ENCODE measurements at places on chromosomes 7 and 10.

GRCh38 chr10:109958059-109958458 lies 34.7 kb upstream of the XPNPEP1 start:
- no peak for DNase-seq

DNA sequence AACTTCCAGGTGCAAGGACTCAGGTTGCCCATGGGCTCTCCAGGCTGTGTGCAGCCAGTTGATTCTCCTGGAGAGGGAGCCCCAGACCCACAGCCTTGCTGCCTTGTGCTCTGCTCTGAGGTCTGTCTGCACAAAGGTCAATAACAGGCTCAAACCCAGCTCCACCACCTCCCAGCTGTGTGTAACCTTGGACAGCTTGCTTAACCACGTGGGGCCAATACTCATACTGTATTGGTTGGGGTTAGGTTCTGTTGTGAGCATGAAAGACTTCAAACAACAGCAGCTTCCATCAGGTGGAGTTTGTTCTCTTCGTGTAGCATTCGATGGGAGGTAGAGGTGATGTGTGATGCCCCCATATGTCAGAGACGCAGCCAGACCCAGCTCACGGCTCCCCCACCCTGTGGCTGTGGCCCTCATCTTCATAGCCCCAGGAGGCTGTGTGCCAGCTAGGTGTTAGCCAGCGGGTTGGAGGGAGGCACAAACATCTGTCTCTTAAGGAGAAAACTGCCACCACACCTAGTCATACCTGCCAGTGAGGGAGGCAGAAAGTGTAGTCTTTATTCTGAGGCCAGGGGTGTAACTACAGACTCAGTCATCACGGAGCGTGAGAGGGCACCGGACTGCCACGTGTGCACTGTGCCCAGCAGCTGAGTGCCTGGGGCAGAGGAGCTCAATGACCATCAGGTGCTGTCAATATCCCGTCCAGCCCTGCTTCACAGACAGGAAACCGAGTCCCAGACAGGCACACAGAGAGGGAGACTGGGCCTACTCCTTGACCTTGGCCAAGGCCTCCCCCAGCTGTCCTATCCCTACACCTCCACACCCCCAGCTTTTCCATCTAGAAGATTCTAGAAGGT lies 8.1 kb upstream of the POLD2 start:
- no peak for DNase-seq

GRCh38 chr7:120460949-120461348 lies 188.0 kb downstream of the KCND2 start:
- no peak for DNase-seq

DNA sequence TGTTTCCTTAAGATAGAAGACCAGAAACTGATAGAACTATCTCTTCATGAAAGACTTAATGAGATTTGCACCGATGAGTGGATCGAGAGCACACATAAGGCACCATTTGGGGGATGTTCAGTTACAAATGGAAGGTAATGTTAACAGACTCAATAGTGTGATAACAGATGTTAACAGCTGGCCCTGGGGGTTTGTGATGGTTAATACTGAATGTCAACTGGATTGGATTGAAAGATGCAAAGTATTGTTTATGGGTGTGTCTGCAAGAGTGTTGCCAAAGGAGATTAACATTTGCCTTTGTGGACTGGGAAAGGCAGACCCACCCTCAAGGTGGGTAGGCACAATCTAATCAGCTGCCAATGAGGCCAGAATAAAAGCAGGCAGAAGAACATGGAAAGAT lies 130.5 kb upstream of the DGKB start:
- DNase-seq: no peak

DNA sequence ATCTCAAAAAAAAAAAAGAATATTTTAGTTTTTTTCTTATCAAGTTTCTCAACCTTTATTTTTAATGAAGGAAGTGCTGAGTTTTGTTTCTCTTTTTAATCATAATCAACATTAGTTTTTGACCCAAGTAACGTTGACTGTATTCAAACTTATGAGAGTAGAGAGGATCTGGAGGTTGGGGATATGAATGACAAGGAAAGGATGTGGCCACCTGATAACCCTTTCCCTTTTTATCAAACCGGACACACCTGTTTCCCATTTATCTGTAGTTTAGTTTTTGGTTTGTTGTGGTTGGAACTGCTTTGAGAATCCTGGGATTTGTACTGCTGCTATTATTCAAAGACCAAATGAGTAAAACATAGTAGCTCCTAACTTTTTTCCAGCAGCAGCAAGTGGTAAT lies 38.6 kb downstream of the HACD1 start:
- DNase-seq: peak; percentile 71

DNA sequence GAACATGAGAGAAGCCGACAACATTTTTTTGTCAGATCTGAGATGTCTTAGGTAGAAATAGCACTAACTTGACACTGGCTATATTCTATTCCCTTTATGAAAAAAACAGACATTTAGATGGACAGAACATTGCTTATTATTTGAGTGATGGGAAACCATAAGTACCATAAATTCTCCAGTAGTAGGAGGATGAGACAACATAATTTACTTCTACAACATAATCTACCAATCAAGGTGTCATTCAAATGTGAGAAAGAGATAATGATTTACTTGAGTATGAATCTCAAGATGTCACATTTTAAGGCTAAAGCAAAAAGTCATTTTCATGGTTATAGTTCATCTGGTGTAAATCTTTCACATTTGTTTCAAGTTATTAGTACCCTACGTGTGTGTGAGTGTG lies 110.8 kb downstream of the CALCR start:
- DNase-seq: no peak

- DNase-seq: peak; percentile 48
These were observed 61.4 kb downstream of the ABI1 start for GRCh38 chr10:26799342-26799741.

GRCh38 chr10:96532523-96532922 lies 18.8 kb upstream of the TLL2 start:
- DNase-seq: no peak

GRCh38 chr7:17184805-17185689 lies 113.4 kb upstream of the AHR start:
- no peak for DNase-seq

Measured in bone marrow (tissue), 2 donors.